HTR-8/SVneo (cell line): ENCODE measurements at places on chromosomes 3 and 15.

DNA sequence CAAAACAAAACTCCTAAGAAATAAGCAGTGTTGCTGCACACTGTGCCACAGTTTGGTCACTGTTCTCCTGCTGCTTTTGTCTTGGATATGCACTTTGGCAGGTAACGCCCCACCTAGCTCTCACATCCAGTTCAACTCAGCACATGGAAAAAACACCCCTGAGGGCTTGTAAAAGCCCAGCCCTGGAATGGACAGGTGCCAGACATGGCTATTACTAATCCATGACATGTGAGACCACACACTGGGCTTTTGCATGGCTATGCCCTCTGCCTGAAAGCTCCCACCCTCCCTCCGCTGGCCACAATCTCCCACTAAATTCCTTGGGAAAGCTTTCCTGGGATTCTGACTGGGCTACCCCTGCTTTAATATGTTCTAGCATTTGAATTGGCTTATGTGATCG, 24.7 kb upstream of the ZBED2 start:
- DNase-seq: no peak

- no peak for DNase-seq
Observed at GRCh38 chr3:42117175-42118008, 26.2 kb downstream of the TRAK1 start.

- no peak for DNase-seq
Observed at GRCh38 chr15:49045751-49046219, 461 bp downstream of the SECISBP2L start.

- no peak for DNase-seq
Observed at GRCh38 chr3:72872183-72872582, 15.7 kb upstream of the GXYLT2 start.

- DNase-seq: no peak
Observed at GRCh38 chr3:6821411-6821810, 39.5 kb upstream of the GRM7 start.
